ENCODE measurements at places on chromosomes 11 and 22.

DNA sequence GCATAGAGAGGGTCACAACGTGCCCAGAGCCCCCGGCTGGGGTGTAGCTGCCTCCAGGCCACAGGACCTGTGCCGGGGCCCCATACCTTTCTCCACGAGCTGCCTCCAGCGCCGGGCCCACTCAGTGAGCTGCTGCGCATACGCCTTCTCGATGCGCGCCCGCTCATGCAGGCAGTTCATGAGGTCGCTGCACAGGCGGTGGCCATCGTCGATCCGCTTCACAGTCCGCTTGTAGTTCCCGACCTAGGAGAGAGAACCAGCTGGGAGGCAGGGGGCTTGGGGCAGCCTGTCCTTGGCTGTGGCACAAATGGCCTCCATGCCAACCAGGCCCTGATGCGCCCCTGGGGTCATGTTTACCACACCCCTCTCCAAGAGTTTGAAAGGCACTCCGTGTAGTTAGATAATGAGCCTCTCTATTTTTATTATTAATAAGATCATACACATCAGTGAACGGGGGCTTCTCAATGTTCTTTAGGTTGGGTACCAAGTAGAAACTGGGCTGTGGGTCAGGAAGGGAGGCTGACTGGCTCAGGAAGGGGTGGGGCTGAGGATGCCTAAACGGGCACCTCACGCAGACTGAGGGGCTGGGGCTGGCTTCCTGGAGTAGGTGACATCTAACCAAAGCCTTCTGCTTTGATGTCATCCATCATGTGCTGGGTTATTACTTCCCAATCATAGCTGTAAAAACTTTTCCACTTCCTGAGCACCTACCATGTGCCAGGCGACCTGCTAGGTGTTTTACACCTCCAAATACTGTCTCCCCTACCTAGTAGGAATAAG is 36.5 kb upstream of the ARFGAP3 start:
- no peak for DNase-seq

DNA sequence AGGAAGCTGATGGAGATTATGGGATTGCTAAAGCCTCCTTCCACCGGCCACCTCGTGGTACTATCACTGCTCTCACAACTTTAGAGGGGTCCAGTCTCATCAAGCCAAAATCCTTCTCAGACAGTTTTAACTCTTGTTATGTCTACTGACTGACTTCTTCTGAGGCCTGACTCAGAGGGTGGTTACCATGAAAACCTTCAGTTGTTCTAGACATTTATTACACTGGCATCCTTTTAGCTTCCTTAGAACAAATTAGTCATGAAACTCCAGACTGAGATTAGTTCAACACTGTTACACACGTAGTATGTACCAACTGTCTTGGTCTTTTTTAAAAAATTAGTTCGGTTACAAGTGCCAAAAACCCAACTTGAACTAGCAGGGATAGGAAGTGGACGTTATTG is 7.5 kb downstream of the DIXDC1 start:
- DNase-seq: peak; percentile 94

GRCh38 chr11:109971184-109971523 is 122.0 kb upstream of the ZC3H12C start:
- peak; percentile 90 for DNase-seq

DNA sequence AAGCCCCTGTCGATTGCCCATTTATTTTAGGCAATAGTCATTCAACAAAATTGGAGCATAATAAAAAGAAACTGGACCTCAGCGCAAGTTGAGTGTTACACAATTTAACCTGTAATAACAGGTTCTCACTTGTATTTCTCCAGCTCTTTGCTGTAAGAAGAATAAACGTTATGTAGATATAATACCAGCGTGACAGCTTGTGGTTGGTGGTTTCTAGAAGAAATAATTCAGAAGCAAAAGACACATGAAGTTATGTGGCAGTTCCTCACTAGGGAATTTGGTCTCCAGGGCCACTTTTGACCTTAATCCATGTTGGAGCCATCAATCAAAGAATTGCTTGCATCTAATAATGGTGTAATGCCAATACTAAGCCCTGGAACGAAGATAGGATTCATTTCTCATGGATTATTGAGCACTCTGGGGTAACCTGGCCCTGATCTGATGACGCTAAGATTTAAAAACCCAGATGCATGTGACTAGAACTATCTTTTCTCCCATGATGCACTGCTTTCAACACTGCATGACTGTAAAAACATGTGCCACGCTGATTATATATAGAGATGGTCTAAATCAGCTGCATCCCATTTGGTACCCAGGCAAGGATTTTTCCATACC is 129.7 kb upstream of the LDLRAD3 start:
- DNase-seq: no peak

DNA sequence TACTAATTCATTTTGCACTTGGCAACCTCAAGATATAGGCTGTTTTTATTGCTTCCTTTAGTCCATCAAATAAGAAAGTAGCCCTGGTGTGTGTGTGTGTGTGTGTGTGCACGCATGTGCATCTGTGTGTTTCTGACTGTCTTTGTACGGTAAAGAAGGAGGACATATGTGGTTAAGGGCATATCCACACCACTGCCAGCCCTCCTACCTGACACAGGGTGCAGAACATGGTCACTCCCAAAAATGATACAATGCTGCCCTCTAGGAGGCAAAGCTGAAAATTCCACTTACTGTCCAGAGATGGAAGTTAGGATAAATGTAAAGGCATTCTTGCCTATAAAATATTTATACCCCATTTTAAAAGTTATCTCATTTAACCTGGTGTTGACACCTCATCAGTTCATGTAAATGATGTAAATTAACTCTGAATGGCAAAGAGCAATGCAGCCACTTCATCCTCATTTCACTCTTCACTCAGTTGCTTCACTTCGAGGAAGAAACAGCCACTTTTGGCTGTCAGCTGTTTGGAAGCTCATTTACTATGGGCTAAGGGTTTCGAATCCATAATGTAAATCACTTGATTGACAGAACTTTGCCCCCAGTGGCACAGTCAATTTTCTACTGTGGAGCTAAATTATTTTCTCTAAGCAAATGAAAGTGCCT is 83.1 kb upstream of the MTNR1B start:
- peak; percentile 45 for DNase-seq

DNA sequence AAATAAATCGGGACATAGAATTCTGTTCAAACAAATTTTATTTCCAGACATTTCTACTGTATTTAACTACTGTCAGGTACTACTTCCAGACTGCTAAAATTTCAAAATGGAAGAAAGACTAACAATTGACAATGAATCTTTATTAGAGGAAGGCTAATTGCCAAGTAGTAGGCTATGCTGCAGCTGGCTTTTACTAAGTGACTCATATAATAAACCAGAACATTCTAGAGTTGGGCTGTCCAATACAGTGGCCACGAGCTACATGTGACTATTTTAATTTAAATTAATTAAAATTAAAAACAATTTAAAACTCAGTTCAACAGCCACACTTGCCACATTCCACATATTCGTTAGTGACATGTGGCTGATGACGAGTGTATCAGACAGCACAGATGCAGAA is 27.6 kb downstream of the CHKA start:
- DNase-seq: no peak

DNA sequence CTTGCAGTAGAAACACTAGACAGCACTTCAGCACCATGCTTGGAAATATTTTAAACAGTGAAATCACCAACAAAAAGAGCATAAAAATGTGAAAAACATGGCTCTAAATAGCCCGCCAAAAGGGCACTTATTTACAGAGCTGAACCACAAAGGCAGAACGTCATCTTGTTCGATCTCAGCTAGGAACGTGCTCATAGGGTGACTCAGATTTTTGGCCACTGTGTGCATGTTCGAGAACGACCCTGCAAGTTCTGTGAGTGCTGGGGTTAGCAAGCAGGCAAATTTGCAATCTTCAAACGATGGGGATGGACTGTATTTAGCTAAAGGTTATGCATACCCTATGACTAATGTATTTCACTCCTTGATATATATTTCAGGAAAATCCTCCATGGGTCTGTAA is 30.6 kb downstream of the OR2AT4 start:
- no peak for DNase-seq

DNA sequence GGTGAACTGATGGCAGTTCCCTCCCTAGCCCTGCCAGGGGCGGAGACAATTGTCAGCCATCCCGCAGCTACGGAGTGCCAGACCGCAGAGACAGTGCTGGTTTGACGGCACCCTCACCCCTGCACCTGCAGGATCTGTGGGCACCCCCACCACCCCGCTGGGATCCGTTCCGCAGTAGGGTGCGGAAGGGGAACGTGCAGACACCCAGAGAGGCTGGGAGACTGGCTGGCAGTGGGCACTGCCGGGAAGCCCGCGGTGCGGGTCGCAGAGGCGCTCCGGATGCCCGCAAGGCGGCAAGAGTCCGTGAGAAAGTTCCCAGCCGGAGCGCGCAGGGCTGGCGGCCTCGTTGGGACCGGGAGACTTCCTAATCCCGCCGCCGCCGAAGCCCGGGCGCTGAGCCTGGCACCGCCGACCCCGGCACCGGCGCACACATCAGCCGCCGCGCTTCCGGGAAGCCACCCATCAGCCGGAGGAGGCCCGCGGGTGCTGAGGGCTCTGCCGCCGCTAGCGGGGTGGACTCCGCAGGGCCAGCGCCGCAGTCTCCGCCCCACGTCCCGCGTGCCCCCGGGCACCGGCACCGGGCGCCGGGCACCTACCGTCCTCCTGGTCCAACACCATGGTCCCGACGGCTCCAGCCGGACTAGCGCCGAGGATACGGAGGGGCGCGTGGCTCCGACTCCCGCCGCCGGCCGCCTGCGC is 4.3 kb upstream of the LMO1 start:
- peak; percentile 20 for DNase-seq

Measured in dermis blood vessel endothelial cell (primary cell).